ENCODE measurements at places on chromosomes 2 and 18. TPM values are rescaled to one million over a fixed set of nuclear protein-coding genes. Genes with fewer than 3 reads are reported as not detected.

ELOA2 gene
- not detected for total RNA-seq

STON1 gene
- 44.7 TPM for total RNA-seq

ZSWIM2 gene
- not detected for total RNA-seq

GALNT14 gene
- 1.1 TPM for total RNA-seq

MCEE gene
- total RNA-seq, result 22.6 TPM

MAPK4 gene
- total RNA-seq, result 8.7 TPM

RAB27B gene
- total RNA-seq, result 0.33 TPM

Data from posterior vena cava (tissue), 2 donors.